CD4-positive, alpha-beta T cell treated with Interleukin-1 beta for 1 hour (primary cell): ENCODE measurements at places on chromosomes 4 and X.

DNA sequence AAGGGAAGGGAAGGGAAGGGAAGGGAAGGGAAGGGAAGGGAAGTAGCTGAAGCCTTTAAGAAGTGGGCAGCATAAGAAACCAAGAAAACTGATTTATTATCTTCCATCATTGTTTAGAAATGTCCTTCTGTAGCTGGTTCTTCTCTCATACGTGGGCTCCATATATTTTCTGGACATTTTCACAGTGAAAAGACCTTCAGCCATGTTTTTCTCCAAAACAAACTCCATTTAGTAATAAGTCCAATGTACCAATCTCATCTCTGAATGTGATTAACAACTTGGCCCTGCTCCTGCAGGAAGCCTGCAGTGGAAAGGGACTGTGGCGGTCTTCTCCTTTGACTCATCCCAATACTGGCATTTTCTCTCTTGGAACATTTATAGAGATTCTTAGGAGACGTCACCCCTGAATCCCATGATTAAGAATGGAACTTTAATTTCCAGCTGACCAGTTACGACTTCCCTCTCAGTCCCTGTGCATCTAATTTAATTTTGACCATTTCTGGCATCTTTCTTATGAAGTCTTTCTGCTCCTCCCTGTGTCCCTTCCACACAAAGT lies 96.6 kb upstream of the GUCY1A1 start:
- no peak for DNase-seq

- DNase-seq, result no peak
These were observed 97.6 kb downstream of the FAM193A start for GRCh38 chr4:2634014-2634413.

DNA sequence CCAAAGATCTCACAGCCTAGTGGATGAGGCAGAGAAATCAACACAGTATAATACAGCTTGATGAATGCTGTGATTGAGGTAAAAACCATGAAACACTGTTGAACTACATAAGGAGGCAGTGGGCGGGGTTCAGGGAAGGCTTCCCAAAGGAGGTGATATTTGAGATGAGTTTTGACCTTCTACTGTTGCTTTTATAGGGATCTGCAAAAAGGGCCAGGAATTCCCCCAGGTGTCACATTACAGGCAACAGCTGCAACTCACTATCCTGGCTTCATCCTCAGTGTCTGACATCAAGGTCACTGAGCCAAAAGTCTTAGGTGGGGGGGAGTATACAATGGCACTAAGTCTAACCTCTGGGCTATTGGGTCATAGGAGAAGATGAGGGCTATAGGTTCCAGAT lies 185.7 kb upstream of the NRK start:
- DNase-seq, result no peak

DNA sequence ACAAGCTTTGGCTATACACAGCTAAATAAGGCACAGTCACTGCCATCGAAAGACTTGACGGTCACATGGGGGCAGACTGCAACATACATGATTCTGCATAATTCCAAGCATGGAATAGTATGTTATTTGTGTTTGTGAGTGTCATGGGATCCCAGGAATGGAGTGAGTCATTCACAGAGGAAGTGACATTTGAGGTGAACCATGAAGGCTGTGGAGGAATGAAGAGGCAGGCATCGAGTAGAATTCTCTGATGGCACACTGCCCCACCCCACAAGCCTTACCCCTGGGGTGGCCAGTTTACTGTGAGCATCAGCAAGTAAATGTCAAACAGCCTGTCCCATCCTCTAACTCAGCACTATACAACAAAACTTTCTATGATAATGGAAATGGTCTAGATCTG lies 619.7 kb downstream of the MID1IP1 start:
- no peak for DNase-seq

DNA sequence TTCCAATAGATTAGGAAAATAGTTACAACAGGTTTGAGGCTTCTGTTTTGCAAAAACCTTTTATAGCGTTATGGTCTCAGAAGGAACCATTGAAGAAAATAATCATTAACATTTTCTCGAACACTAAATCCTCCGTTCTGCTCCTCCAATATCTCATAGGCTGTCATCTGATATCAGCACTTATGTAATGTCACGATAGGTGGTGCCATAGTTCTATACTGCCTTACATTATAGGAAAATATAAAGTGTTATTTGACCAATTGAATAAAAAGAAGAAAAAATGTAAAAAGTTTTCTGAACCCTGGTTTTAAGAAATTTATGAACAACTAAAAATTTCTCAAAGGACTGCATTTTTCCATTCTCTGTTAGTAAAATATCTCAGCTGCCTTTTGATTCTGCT lies 291.4 kb downstream of the RPA4 start:
- no peak for DNase-seq

- no peak for DNase-seq
These were observed 2.8 kb downstream of the PORCN start for GRCh38 chrX:48511560-48511959.

- DNase-seq, result no peak
These were observed 639.8 kb downstream of the DMD start for GRCh38 chrX:32571579-32571978.

GRCh38 chr4:8274765-8275547 lies 5.4 kb downstream of the HTRA3 start:
- DNase-seq, result no peak

DNA sequence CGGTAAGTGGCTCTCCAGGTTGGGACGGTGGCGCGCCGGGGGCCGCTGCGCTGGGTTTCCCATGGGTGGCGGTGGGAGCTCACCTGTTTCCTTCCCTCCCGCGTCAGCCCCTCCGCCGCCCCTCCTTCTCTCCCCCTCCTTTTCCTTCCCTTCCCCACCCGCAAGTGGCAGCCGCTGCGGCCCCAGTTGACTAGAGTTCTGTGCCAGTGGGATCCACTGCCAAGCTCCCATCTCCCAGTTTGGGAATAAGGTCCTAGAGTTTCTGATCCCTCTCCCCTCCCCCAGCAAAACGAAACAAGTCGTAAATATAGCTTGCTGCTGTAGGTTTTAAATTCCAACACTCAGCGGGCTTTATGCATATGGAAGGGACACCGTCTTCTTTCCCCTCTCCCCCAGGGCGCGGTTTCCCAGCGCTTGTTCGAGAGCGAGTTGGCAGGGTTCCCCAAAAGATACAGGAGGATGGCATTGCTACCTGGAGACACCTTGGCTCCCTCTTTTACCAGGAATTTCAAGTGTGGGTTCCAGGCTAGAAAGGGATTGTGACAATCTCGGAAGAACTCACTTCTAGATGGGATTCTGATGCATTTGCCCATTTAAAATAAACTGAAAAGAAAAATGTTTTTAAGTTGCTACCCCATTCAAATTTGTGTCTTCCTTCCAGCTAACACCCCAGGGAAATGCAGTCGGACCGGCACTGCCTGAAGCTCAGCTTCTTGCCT lies 1.2 kb downstream of the TLL1 start:
- DNase-seq, result no peak

DNA sequence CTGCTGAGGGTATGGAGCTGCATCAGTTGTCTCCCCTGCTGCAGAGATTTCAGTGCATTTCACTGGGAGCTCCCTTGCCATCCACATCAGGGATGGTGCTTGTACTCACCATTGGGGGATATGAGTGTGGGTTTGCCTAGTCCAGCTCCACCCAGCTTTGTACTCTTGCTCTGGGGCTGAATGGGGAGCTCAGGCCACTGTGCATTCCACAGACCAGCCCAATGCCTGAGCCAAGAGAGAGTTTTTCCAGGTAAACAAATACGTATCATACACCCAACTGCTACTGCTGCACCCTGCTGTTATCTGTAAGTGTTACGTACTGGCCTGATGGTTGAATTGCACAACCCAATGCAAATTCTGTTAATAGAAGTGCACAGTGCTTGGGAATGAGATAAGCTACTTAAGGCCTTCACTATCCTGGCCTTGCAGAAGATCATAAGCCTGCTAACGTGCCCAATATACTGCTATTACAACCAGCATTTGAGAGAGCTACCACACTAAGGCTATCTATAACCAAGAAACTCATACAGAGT lies 205.0 kb upstream of the DMD start:
- DNase-seq, result no peak

DNA sequence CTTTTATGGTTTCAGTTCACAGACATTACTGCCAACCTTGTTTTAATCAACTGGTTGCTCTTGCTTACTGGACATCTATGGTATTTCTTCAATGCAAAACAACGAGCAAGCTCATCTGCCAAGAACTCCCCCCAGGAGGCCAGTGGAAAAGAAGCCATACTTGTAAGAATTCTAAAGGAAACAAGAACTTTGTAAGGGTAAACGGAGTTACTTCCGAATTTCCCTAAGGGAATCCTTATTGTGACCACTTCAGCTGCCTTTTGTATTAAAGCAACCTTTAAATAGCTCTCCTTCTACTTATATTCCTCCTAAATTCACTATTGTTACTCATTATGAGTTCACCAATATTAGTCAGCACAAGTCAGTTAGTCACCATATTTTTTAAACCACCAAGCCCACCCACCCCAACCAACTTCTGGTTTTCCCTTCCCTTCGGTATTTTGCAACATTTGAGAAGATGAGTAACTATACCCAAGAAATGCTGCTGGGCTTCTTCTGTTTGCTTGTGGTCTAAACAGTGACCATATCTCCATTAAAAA lies 602.8 kb upstream of the DIPK2B start:
- DNase-seq, result no peak

GRCh38 chr4:99490286-99490685 lies 20.5 kb upstream of the C4orf17 start:
- DNase-seq, result no peak

DNA sequence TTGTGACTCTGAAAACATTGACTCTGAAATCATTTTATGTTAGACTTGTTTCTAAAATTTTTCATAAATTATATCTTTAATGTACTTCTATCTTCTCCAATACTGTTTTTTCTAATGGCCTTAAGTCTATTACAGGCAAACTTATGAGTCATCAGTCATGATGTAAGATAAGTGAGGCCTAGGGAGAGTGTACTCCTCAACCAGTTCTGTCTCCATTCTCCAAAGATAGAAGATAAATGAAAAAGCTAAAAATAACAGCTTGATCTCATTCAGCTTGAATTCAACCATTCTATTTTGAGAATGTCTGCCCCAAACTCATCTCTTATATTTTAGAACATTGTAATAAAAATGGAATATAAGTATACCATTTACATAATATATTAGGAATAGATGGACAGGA lies 34.5 kb downstream of the STBD1 start:
- no peak for DNase-seq

DNA sequence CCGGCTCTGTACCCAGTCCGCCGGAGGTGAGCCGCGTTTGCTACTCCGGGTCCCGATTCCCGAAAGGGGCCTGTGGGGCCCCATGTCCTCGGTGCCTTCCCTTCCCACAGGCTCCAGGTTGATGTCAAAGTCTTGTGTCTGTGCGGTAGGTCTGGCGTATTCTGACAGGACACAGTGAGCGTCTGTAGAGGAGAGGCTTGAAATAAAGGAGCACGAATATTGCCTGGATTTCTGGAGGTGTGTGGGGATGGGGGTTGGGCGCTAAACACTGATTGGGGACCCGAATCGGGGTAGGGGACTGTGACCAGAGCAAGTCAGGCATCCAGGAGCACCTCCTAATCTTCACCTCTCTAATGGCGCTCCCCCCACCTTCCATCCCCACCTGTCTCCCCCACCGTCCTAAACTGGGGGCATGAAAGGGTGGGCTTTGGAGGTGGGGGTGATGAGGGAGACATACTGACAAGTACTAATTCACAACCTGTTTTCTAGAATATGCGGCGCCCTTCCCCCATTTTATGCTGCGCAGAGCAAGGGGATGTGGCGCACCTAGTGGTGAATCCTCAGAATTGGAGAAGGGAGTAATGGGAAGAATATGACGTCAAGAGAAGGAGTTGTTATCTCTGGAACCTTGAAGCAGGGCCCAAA lies 855 bp downstream of the GPRASP2 start:
- DNase-seq, result no peak

- DNase-seq, result no peak
These were observed 57.2 kb downstream of the AFF1 start for GRCh38 chr4:86991994-86992393.
